ENCODE measurements at places on chromosomes 5 and 9.

DNA sequence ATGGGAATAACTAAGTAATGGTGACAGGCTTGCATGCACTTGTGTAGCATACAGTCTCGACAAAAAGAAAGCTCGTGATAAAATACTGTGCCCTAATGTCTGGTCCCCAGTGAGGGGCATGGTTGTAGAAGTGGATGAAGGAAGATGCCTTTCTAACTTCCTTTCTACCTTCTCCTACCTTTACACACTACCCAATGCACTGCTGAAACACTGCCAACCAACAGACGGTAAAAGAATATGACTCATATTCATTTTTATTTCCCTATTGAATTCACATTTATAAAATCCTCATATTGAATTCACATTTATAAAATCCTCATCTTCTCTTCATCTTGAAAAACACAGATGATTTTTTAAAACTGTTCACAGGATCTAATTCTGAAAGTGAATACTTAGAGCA is 223.0 kb downstream of the PJA2 start:
- DNase-seq: no peak

DNA sequence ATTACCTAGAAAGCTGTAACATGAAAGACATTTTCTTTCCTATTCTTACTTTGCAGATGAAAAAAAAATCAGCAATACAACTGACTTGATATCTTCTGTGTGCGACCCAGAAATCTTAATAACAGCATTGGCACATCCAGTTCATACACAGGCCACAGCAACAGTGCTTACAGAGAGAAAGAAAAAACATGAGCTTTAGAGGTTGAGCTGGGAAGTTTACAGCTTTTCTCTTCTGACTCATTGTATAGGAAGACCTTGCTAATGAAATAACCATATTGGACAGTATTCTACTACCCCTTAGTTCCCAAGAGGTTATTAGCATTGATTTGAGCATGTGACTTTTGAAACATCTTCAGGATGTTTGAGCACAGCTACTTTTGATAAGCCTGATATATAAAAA is 1033.4 kb upstream of the DMAC1 start:
- no peak for DNase-seq

DNA sequence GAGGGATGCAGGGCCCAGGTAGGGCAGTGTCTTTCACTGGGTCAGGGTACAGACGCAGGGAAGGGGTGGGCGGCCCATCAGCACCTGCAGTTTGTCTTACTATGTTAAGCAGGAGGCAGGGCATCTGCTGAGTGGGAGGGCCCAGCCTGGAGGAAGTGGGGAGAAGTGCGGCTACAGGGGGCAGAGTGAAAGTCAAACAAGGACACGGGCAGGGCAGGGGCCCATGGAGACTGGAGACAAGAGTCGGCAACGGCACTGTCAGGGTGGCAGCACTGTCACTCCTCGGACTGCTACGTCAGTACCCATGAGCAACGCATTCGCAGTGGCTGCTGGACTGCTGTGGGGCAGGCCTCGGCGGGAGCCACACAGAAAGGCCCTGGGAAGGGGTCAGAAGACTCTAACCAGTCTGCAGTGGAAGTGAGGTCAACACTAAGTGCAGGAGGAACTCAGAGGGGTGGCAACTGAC is 19.7 kb downstream of the CAMSAP1 start:
- DNase-seq: peak; percentile 78

- peak; percentile 51 for DNase-seq
Observed at GRCh38 chr5:108003178-108003577, 332.4 kb upstream of the EFNA5 start.

DNA sequence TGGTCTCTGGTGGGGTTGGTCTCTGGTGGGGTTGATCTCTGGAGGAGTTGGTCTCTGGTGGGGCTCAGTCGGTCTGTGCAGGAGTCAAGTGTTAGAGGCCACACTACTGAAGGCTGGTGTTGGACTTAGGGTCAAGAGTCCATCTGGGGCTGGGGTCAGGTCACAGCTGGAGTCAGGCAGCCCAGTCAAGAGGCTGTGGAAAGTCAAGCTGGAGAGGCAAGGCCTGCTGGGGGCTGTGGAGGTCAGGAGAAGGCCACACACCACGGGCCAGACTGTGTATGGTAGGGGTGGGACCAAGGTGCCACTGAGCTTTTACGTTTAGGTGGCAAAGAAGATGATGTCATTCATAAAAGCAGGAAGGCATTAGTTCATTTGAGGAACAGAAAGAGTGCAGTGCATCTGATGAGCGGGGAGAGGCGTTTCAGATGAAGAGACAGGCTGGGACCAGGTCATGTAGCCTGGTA is 16.7 kb upstream of the CD74 start:
- peak; percentile 75 for DNase-seq

DNA sequence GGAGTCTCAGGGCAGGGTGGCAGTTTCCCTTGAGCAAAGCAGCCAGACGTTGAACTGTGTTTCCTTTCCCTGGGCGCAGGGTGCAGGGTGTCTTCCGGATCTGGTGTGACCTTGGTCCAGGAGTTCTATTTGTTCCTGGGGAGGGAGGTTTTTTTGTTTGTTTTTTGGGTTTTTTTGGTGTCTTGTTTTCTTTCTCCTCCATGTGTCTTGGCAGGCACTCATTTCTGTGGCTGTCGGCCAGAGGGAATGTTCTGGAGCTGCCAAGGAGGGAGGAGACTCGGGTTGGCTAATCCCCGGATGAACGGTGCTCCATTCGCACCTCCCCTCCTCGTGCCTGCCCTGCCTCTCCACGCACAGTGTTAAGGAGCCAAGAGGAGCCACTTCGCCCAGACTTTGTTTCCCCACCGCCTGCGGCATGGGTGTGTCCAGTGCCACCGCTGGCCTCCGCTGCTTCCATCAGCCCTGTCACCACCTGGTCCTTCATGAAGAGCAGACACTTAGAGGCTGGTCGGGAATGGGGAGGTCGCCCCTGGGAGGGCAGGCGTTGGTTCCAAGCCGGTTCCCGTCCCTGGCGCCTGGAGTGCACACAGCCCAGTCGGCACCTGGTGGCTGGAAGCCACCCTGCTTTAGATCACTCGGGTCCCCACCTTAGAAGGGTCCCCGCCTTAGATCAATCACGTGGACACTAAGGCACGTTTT is 3.5 kb upstream of the PHYHD1 start:
- no peak for DNase-seq

DNA sequence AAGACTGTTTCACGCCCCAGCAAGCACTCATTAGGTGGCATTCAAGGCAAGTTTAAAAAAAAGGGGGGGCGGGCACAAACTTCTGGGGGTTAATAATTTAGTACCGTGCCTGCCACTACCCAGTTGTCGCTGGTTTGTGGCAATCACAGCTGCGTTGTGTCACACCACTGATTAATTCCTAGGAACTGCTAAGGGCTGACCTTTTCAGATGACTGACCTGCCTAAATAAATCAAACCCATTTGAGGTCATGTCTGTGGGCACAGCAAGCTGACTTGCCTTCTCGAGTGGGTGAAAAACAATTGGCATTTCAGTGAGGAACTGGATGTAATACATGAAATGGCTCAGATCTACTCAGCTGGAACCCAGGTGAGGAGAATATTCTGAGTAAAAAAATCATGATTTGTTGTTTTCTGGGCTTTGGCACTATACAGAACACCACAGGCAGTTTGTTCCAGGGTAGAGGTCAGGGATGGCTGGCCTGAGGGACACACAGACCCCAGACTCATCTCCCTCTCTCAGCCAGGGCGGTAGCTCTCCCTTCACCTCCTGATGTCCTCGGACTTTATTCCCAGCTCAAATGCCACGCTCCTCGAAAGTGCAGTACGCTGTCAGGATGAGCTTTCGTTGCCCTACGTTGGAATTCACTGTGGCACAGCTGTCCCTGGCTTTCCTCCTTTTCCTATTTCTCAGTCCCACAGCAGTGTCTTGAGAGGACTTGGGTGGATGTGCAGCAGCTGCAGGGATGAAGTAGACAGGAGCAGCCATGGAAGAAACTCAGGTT is 15.5 kb upstream of the MGAT1 start:
- DNase-seq: no peak

DNA sequence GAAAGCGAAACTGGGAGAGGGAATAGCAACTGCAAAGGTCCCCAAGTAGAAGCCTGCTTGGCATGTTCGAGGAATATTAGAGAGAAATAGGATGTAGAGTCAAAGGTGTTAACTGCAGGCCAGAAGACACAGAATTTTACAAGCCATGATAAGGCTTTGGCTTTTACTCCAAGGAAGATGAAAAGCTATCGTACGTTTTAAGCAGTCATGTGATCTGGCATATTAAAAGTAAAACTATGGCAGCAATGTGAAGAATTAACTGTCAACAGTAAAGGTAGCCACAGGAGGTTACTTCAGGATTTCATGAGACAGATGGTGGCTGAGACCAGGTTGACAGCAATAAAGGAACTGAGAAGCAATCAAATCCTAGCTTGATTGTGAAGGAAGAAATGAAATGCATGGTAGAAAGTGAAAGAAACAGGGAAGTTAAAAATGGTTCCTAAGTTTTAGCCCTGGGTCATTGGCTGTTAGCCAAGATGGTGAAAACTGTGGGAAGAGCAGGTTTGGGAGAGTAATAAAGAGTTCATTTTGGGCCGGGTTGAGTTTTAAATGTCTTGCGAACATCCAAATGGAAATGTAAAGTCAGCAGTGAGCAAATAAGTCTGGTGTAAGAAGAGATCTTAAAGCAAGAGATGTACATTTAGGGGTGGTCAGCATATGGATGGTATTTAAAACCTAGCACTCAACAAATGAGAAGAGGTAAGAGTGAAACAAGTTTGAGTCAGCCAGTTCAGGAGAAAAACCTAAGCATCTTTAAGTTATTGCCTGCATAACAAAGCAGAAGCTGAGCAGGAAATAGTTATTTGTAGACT is 20.3 kb upstream of the TTC33 start:
- no peak for DNase-seq

DNA sequence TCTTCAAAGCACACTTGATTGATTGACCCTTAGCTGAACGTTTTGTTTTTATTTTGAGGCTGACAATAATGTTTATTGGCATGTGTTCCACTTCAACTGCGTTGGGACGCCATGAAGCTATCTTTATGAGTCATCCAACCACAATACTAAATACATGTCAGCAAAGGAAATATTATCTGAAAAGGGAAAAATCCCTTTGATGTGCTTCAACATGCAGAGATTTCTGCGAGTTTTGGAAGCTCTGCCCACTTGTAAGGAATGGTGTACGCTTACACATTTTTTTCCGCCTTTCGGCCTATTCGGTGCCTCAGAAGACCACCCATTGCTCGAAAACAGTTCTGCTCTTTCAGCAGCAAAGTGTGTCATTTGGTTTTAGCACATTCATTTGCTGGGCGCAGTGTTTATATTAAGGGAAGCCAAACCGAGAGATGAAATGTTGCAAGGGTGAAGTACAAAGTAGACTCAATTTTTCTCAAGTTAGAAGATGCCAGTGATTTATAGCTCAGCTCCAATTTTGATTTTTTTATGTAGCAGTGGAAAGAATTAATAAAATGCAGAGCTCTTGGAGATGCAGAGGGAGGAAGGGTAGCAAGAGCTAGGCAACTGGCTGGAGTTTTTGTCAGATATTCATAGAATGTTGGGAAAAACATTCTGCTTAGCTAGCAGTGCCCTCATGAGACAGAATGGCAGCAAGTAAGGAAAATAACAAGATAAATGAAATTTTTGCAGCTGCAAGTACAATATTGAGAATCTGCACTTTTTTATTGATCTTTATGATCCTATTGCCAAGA is 68.9 kb downstream of the PRDM6 start:
- no peak for DNase-seq

- no peak for DNase-seq
Observed at GRCh38 chr9:6096821-6097220, 81.4 kb upstream of the RANBP6 start.

DNA sequence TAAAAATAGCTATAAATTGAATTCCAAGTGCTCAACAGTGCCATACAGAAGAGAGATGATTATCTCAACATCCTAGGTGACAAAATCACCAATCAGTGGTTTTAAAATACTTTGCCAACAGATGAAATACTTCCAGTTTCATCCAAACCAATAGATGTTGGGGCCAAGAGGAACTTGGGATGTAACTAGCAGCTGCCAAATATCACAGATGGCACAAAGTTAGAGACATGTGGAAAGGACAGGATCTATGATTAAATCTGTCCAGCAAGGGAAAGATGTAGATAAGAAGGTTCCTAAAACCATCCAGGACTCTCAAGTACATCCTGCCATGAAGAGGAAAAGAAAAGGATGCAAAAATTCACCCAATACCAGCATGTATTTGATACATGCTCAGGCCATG is 23.8 kb downstream of the TRPM3 start:
- DNase-seq: no peak

- no peak for DNase-seq
Observed at GRCh38 chr9:124661271-124661670, 109.8 kb downstream of the NR6A1 start.

DNA sequence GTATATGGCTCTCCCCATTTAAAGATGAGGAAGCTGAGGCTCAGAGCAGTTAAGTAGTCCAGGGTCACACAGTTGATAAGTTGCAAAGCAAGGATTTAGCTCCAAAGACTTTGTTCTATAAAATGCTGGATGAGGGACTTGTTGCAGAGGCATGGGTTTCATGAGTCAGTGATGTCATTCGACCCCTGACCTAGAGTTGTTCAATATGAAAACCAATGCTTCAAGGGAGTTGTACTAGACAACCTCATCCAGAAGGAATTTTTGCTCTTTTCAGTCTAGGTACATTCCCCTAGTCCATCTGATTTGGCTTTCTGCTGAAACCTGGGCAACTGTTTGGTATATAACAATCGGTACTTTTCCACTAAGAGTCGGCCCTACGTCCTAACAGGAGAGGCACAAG is 550.4 kb downstream of the EBF1 start:
- DNase-seq: no peak

GRCh38 chr5:38598994-38599617 is 42.7 kb upstream of the LIFR start:
- DNase-seq: no peak

- no peak for DNase-seq
Observed at GRCh38 chr9:125983681-125984080, 236.5 kb downstream of the PBX3 start.

GRCh38 chr5:178324481-178325310 is 92.1 kb upstream of the PHYKPL start:
- DNase-seq: peak; percentile 80

GRCh38 chr5:134600600-134600999 is 32.0 kb downstream of the SAR1B start:
- DNase-seq: no peak

- DNase-seq: peak; percentile 68
Observed at GRCh38 chr5:134905246-134905996, 490 bp downstream of the PCBD2 start.

Data from GM13976 (cell line).